Left ventricle myocardium superior (tissue), 1 donor: ENCODE measurements at places on chromosomes 7 and 10. TPM values are rescaled to one million over a fixed set of nuclear protein-coding genes. Genes with fewer than 3 reads are reported as not detected.

Gene SLC16A12
- total RNA-seq, result 1.1 TPM

Gene YAE1
- total RNA-seq, result 15.9 TPM

Gene CYP2C19
- not detected for total RNA-seq

Gene C7orf33
- not detected for total RNA-seq

- DNase-seq, result no peak
Measured at GRCh38 chr10:128779416-128779815, 653.2 kb upstream of the MKI67 start.

DNA sequence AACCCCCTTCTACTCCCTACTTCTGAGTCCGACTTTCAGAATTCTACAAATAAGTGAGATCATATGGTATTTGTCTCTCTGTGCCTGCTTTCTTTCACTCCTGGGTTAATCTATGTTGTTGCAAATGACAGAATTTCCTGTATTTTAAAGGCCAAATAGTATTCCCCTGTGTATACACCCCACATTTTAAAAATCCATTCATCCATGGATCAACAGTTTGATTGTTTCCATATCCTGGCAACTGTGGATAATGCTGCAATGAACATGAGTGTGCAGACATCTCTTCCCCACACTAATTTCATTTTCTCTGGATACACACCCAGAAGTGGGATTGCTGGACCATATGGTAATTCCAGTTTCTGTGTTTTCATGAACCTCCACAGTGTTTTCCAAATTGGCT, 225.8 kb upstream of the TCERG1L start:
- no peak for DNase-seq

GRCh38 chr10:35940141-35941041, 298.3 kb upstream of the FZD8 start:
- DNase-seq, result peak; percentile 30

Gene GPR26
- not detected for total RNA-seq

DNA sequence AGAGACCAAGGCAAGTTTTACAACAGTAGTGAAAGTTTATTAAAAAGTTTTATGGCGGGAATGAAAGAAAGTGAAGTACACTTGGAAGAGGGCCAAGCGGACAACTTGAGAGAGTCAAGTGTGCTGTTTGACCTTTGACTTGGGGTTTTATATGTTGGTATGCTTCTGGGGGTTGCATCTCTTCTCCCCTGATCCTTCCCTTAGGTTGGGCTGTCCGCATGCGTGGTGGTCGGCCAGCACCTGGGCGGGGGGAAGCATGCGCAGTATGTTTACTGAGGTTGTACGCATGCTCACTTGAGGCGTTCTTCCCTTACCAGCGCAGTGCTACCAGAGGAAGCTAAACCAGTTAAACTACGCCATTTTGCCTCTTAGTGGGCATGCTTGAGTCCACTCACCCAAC, 31.9 kb downstream of the NUP42 start:
- DNase-seq, result no peak

- DNase-seq, result peak; percentile 42
Measured at GRCh38 chr7:135168001-135168400, 2.5 kb downstream of the CYREN start.

Gene GTF2IRD1
- 19.5 TPM for total RNA-seq

GRCh38 chr7:105958012-105958411, 5.1 kb upstream of the CDHR3 start:
- DNase-seq, result no peak

DNA sequence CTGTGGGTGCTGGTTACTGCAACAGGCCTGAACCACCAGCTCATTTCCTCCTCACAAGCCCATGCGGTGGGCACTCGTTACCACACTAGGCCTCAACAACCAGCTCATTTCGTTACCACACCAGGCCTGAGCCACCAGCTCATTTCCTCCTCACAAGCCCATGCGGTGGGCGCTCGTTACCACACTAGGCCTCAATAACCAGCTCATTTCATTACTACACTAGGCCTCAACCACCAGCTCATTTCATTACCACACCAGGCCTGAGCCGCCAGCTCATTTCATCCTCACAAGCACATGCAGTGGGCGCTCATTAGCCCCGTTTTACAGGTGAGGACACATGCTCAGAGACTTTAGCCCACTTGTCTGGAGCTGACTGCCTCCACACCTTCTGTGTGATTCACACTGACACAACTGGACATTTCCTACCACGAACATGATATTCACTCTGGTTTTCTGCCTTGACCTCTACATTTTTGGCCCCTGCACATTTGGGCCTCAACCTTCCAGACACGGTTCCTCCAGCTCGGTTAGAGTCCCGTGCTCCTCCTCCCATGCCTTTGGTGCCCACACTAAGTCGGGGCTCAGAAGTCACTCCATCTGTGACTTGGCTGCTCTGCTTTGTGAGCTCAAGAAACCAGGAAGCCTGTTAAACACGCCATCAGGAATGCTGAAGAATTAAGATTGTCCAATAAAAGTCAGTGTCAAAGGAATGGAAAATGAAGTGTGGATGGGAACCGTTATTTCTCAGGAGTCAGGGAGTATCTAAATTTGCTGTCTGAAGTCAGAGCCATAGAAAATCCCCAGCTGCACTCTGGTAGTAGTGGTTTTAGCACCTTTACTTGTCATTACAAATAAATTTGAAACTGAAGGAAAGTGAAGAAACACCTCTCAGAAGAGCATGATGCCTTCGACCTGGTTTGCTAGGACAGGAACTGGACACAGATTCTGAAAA, 55.8 kb upstream of the LANCL2 start:
- DNase-seq, result peak; percentile 37

Gene AZGP1
- 70.9 TPM for total RNA-seq

Gene INMT
- 50.2 TPM for total RNA-seq

DNA sequence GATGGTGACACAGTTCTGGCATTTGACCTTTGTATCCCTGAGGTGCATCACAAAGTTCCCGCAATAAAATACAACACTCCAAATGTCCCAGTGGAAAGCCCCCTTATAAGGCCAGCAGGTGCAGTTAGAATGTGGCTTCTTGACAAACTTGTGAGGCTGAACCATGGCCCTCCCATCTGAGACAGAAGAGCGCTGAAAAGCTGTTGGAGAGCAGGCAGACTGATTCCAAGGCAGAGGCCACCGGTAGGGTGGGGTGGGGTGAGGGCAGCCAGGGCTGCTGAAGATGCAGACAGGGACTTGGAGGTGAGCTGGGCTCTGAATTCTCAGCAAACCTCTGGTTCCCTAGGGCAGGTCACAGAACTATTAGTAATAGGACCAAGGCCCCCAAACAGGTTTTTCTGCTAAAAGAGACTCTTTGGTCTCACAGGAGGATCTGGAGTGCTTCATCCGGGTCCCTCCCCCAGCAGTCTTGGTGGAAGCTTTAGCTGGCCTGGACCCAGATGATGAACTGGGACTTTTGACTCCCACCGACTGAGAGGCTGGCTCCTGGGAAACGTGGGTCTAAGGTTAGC, 15.6 kb upstream of the CHST3 start:
- DNase-seq, result no peak

DNA sequence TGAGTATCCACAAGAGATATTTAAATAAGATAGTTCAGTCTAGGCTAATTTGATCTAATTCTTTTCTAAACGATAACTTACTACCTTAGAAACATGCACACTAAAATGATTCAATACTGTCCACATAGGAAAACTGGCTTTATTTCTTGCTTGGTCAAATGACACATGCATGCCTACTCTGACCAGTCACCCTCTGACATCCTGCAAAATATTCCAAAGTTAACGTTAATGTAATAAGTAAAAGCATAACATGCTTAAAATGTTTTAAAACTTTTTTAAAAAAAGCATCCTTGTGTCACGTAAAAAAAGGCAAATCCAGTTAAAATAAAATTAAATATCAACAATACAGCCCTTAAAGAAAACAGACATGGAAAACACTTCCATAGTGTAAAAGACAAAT, 70.2 kb downstream of the UBE2H start:
- DNase-seq, result no peak

Gene KEL
- 0.27 TPM for total RNA-seq

- no peak for DNase-seq
Measured at GRCh38 chr7:6642239-6642839, 5.2 kb downstream of the ZNF316 start.

Gene MRC1
- 26.7 TPM for total RNA-seq

DNA sequence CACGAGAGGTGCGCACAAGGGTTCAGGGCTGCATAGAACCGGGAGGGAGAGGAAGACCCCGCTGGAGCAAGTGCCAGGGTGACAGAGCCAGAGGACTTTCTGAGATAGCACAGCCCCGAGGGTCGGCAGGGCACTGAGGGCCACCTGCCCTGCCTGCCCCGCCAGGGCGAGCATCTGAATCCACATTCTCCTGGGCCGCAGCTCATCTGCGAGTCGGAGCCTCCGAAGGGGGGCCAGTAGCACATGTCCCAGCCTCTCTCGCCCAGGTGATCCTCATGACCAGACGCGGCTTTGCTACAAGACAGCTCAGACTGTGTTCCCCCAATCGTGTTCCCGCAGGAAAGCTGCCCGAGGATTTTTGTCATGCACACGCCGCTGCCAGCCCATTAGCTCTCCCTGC, 71.2 kb downstream of the ADARB2 start:
- DNase-seq, result no peak

- no peak for DNase-seq
Measured at GRCh38 chr7:28107960-28108359, 72.6 kb downstream of the JAZF1 start.

DNA sequence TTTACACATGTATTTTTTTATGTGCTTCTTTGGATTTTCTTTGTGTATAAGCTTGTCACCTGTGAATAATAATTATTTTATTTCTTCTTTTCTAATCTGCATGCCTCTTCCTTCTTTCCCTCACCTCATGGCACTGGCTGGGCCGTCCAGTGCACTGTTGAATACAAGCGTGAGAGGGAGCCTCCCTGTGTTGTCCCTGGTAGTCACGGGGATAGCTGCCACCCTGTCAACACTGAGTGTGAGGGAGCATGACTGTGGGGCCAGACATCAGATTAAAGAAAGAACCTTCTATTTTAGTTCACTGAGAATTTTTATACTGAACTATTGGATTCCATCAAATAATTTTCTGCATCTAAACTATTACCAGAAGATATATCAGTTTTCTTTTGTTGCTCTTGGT, 187.9 kb downstream of the CDC14C start:
- peak; percentile 39 for DNase-seq

Gene PTEN
- total RNA-seq, result 58.6 TPM

DNA sequence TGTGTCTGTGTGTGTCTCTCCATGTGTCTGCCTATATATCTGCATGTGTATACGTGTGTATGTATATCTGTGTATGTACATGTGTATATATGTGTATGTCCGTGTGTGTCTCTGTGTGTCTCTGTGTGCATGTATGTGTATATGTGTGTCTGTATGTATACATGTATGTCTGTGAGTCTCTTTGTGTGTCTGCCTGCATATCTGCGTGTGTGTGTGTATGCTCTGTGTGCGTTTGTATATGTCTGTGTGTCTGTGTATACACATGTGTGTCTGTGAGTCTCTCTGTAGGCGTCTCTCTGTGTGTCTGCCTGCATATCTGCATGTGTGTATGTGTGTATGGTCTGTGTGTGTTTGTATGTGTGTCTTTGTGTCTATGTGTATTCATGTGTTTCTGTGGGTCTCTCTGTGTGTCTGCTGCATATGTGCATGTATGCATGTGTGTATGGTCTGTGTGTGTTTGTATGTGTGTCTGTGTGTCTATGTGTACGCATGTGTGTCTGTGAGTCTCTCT, 23.7 kb upstream of the KLF6 start:
- DNase-seq, result no peak

GRCh38 chr7:50349963-50350944, 45.7 kb downstream of the IKZF1 start:
- DNase-seq, result no peak

DNA sequence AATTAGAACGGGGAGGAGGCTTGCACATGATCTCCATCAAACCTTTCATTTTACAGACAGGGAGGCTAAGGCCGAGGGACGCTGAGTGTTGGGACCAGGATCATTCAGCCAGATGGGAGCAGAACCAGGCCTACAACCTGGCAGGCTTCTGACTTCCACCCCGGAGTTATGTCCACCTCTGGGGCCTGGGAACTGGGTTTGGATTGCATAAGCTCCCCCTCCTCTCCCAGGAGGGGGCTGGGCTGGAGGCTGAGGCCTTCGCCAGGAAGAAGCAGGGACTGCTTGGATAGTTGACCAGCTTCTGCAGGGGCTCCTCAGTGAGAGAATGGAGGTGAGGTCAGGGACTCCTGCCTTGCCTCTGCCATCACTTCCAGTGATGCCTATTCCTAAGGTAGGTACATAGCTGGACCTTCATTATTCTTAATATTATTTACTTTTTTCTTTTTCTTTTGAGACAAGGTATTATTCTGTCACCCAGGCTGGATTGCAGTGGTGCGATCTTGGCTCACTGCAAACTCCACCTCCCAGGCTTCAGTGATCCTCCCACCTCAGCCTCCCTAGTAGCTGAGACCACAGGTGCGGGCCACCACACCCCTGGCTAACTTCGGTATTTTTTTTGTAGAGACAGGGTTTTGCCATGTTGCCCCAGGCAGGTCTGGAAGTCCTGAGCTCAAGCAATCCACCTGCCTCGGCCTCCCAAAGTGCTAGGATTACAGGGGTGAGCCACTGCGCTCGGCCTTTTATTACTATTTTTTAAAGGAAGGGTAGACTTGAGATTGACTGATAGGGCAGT, 1.3 kb downstream of the SNX10 start:
- DNase-seq, result no peak

DNA sequence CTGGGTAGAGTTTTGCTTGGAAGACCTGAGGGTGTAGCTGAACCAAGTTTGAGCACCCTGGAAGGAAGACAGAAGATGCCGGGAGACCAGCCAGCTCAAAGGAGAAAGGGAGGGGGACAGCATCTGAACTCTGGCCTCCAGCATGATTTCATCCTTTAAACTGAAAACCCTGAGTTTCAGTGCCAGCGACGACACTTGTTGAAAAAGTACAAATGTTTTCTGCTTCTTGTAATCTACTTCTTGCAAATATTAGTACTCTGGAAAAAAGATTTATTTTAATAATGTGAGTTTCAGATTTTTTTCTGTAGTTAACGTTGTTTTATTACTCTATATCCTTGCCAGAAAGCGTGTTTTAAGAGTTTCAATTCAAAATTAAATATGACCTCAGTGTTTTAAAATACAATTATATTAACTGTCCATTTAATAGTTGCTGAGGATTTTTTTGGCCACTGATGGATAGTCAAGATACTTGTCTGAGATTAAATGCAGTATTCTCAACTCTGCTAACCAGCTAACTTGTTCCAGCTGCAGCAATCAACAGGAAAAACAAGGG, 227.7 kb downstream of the MGMT start:
- peak; percentile 74 for DNase-seq

DNA sequence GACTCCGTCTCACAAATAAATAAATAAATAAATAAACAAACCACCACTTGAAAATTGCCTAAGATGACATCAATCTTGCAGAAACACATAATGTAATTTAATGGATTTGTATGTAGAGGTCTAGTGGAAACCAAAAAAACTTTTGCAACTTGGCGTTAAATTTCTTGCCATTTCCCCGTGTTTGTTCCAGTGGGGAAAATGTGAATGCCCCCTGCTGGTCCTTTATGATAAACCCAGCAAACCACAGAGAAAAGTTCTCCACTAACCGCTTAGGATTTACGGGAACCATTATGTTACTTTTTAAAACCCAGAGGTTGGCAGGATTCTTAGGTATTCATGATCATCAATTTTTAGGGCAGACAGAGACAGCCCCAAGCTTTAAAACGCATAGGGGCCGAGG, 32.5 kb downstream of the LAMB4 start:
- DNase-seq, result no peak

Gene OGDHL
- 4.1 TPM for total RNA-seq
